Left ventricle myocardium inferior (tissue), 1 donor: ENCODE measurements at places on chromosomes 11 and 22.

- DNase-seq, result no peak
Observed at GRCh38 chr11:104547996-104548661, 350.1 kb downstream of the CASP12 start.

GRCh38 chr11:86807360-86807759 is 7.0 kb downstream of the PRSS23 start:
- DNase-seq, result no peak

- DNase-seq, result peak; percentile 61
Observed at GRCh38 chr11:62398011-62398994, 20.5 kb upstream of the SCGB1A1 start.

- DNase-seq, result peak; percentile 16
Observed at GRCh38 chr11:1912289-1912878, 7.1 kb upstream of the TNNT3 start.

- DNase-seq, result no peak
Observed at GRCh38 chr11:128667873-128668272, 26.0 kb upstream of the FLI1 start.

DNA sequence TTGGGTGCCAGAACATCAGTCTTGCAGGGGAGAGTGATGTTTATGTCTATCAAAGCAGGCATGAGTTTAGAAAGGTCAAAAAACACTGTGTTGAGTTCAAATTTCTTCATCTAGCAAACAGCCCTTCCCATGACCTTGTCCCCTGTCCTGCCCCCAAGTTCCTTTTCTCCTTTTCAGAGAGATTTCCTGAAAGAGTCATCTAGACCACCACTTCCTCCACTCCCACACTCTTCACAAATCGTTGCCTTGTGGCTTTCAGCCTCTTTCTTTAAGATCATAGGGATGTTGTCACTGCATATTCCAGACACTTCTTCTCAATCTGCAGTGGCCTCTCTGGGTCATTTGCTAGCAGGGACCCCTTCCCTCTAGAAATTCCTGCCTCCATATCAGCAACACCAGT is 290.5 kb downstream of the TENM4 start:
- DNase-seq, result no peak

GRCh38 chr11:44992181-44992582 is 41.5 kb upstream of the TP53I11 start:
- DNase-seq, result no peak

DNA sequence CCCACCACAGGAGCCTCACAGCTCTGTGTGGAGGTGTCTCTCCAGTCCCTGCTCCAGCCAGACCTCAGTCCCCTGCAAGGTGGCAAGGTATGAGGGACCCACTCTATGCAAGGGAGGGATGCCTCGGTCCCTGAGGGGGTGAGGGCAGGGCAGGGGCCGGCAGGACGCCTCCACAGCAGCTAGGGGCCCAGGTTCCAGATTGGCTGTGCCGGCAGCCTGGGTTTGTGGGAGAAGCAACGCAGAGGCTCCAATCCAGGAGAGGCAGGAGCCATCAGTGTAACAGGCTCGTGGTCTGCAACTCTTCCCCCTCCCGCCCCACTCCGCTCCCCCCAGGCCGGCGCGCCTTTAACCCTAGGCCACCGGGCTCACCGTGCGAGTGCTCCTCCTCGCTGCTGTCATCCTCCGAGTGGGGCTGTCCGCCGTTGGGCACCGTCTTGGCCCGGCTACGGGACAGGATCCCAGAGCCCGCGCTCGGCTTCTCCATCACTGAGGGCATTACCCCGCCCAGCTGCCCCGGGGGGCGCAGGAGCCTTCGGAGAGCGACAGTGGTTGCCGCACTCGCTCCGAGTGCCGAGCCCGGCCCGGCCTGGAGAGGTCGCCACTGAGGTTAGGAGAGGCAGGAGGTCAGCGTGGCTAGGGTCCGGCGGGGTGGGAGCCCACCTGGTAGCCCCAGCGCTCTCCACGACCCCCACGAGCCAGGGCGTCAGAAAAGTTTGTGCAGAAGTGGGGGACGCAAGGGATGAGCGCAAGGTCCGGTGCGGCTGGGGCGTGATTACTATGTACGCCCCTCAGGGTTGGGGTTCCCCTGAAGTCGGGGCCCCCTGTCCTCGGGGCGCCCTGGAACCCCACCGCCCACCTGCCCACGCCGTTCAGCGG is 765 bp downstream of the RCOR2 start:
- peak; percentile 58 for DNase-seq

DNA sequence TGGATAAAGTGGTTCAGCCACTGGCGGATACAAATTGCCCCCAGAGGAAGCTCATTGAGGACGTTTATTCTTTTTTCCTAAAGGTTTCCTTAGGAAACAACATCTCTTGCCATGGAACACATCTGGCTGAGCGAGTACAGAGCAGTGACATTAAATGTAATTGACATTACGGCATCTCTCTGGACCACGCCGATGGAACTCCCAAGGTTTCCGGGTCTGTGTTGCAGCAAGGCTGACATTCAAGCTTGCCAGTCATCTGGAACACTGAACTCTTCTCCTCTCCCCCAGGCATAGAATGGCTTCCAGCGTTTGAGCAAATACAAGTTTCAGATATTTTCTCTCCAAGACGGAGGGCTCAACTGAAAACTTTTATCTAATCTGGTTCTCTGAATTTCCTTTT is 42.1 kb downstream of the CLMP start:
- no peak for DNase-seq

GRCh38 chr22:27253108-27253902 is 548.3 kb downstream of the MN1 start:
- DNase-seq, result no peak

DNA sequence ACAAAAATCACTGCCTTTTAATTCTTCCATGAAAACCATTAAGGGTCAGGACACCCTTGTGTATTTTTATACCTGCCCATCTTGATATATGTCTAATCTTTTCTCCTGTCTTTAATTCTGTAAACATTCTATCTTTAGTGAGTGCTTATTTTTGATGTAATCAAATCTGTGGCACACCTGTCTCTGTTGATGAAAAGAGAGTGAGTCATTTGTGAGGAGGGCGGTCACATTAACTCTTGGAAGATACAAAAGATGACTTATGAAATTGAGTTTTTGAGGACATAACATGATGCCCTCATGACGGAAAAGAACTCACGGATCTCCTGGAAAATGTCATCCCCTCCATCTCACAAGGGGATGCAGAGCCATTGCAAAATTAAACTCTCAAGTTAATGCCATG is 206.5 kb upstream of the PGR start:
- no peak for DNase-seq

DNA sequence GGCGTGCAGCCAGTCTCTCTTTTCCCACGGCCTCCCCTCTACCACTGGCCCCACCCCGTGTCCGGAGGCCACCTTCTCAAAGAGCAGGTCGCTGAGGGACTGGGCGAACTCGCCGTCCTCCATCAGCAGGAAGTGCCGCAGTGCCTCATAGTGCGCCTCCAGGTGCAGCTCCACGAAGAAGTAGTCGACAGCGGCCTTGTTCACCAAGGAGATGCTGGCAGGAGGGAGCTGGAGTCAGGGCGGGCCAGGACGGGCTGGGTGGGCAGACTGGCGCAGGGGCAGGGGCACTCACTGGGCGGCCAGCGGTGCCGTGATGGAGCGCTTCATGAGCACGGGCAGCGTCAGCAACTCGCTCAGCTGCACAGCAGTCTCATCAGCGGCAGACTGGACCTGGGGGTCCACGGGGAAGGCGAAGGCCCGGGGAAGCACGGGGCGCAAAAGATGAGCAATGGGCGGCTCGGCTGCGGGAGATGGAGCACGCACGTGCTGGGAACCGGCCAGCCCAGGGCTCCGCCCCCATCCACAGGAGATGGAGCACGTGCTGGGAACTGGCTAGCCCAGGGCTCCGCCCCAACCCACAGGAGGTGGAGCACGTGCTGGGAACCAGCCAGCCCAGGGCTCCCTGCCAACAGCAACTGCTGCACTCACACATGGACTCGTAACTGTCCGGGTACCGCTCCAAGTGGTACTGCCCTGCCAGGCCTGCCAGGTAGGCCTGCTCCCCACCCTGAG is 18.4 kb downstream of the SELENOO start:
- peak; percentile 89 for DNase-seq

DNA sequence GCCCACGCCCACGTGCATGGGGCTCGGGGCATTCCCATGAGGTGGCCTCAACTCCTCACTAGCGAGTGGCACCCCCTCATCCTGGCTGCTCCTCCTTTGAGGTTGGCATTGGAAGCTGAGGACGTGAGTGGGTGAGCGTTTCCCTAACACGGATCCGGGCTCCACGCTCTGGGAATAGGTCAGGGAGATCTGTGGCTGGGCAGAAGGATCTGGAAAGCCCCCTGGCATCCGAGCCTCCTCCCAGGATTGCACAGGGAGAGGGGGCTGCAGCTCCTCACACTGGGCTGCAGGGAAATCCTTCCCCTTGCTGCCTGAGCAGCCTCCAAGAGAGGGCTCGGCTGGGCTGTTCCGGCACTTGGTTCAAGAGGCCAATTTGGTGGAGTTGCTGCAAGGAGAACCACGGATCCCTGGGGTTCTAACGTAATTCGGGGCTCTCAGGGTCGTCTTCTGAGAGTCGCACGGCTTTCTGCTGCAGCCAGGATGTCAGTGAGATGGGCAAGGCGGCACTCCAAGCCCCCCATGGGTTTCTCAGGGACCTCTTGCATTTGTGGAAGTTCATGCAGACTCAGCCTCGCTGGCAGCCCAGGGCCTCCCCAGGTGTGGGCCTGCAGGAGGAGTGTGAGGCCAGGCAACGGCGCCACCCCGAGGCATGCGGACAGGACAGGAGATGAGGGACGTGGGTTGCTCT is 1119.0 kb downstream of the BRD1 start:
- peak; percentile 5 for DNase-seq

DNA sequence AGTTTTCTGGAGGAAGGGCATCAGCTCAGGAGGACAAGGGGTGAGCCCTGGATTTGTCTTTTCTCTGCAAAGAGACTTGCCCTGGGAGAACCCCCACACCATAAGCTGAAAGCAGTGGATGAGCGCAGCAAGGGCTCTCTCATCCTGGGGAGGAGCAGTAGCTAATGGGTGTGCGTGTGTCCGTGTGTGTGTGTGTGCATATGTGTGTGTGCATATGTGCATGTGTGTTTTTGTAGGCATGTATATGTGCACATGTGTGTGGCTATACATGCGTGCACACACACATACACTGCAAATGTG is 45.3 kb downstream of the SMIM38 start:
- DNase-seq, result no peak

DNA sequence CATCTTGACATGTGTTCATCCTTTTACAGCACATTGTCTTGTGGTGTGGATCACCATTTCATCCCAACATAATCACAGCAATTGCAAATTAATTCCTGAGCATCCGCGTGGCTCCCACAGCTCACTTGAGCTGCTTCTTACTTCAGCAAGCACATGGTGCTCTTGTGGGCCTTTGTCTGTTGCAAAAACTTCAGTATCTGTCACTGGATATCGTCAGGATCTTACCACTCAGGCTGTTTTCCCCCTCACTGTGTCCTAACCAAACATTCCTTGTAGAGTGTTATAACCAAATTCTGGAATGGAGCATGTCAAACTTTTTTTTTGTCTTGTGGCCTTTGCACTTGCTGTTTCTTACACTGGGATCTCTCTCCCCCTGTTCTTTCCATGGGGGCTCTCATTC is 683.1 kb upstream of the ARHGAP42 start:
- no peak for DNase-seq

DNA sequence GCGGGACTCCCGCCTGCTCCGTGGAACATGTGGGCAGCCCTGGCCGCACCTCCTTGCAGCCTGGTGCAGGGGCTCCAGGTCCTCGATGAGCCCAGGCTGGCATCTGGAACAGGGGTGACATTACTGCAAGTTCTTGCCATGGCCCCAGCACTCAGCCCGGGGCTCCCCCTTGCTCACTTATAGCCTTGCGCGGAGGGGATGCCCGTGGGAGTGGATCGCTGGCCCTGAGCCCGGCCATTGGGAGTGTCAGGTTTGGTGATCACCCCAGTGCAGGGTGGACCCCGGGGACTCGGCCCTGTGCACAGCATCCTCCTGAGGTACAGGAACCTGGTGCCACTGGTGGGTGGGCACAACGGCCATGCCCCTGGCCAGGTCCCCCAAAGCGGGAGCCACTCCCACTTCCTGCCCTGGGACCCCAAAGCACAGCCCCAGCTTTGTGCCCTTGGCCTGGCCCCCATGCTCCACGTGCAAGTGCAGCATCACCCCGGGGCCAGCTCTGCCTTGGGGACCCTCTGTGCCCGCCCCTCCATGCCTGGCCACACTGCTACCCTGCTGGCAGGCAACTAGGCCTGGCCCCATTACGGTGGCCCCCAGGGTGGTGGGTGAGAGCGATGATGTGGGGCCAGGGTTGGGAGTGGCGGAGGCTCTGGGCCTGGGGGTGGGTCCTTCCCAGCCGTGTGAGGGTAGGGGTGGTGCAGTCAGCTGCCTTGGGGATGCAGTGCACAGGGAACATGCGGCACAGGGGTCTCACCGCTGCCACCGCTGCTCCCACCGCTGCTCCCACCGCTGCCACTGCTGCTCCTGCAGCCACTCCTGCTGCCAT is 439.8 kb downstream of the TBC1D22A start:
- no peak for DNase-seq

DNA sequence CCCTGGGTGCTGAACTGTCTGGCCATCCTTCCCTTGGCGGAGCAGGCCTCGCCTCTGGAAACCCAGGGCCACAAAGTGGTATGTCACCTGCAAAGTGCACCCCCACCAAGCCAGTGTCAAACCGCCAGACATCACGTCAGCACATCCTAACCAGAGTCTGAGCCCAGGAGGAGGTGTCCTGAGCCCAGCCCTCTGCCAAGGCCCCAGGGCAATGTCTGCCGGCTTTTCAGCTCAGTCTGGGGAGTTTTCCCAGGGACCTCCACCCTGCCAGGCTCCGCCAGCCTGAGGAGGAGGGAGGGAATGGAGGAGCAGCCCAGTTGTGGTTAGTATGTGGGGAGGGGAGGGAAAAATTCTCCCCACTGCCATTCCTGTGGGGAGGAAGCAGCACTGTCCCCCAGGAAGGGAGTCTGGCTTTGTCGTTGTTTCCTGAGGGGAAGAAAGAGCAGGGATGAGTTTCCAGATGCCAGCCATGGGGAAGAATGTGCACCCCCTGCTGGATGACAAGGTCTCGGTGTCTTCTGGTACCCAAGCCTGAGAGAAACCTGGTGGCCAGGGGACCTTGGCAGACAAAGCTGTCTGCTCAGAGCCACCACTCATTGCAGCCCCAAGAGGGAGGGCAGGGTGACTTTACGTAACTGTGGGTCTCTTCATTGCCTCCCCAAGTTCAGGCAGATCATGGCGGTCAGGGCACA is 81.4 kb upstream of the CD82 start:
- DNase-seq, result no peak
